Activated naive CD8-positive, alpha-beta T cell treated with anti-CD3 and anti-CD28 coated beads for 36 hours (primary cell): ENCODE measurements at places on chromosomes 16 and 17. TPM values are rescaled to one million over a fixed set of nuclear protein-coding genes. Genes with fewer than 3 reads are reported as not detected.
A peak's percentile ranks its signal among the peaks of the same experiment; 100 is the strongest.

DNA sequence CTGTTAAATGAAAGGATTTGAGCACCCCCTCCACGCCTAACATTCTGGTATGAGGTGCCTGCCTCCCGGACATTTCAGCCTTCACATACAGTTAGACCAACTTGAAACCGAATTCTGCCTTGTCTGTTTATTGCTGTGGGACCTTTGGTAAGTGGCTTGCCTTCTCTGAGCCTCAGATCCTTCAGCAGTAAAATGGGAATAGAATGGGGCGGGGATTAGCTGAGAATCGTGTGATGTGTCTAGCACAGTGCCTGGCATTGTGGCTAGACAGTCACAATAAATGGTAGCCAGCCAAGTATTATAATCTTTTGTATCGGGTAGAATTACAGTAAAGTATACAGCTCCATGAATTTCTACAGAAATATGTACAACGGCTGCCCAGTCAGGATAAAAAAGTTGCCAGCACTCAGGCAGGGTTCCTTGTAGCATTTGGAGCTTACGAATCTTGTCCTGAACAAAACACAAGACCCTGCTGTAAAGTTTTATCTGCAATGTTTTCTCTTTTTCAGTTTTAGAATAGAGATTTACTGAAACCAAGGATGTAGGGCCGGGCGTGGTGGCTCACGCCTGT lies 786 bp downstream of the TMC7 start:
- DNase-seq = no peak

GRCh38 chr16:85041219-85042166 lies 13.9 kb downstream of the KIAA0513 start:
- DNase-seq = no peak

KRT40 gene
- not detected for total RNA-seq

CTDNEP1 gene
- total RNA-seq = 191 TPM

ITGAL gene
- 233 TPM for total RNA-seq

DNA sequence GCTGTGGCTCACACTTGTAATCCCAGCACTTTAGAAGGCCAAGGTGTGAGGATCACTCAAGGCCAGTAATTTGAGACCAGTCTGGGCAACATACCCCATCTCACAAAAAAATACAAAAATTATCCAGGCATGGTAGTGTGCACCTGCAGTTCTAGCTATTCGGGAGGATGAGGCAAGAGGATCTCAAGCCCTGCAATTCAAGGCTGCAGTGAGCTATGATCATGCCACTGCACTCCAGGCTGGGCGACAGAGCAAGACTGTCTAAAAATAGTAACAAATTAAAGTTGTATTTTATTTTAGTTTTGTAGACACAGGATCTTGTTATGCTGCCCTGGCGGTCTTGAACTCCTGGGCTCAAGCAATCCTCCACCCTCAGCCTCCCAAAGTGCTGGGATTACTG lies 18.2 kb downstream of the USP31 start:
- no peak for DNase-seq

WNT9B gene
- not detected for total RNA-seq

DNA sequence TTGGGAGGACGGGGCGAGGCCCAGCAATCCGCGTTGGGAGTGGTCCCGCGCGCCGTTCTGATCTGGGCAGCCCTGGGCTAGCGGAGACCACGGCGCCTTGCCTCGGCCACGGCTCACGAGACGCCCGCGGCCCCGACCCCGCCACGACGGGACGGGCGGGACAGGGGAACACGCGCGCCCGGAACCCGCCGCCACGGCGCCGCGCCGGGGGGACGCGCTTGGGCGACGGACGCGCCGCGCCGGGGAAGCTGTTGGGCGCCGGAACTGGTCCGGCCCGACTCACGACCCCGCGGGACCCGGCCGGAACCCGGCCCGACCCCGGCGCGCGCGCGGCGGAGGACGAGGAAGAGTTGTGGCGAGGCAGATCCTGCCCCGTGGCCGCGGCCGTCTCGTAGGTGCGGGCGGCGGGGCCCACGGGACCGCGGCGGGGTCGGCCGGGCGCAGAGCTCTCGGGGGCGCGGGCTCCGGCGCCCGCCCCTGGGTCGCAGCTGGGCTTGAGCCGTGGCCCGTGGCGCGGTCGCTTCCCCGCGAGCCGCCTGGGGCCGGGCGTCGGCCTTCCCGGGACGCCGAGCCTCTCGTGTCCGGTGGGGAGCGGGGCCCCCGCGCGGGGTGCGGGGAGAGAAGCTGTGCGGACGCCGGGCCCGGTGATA lies at the start of gene ACSF3:
Gene ACSF3 (plus strand): TSS at position 251 of the 650 bp plus-strand sequence. CDS start 6,830 bp downstream, outside the sequence.
- DNase-seq = peak; percentile 81

DNA sequence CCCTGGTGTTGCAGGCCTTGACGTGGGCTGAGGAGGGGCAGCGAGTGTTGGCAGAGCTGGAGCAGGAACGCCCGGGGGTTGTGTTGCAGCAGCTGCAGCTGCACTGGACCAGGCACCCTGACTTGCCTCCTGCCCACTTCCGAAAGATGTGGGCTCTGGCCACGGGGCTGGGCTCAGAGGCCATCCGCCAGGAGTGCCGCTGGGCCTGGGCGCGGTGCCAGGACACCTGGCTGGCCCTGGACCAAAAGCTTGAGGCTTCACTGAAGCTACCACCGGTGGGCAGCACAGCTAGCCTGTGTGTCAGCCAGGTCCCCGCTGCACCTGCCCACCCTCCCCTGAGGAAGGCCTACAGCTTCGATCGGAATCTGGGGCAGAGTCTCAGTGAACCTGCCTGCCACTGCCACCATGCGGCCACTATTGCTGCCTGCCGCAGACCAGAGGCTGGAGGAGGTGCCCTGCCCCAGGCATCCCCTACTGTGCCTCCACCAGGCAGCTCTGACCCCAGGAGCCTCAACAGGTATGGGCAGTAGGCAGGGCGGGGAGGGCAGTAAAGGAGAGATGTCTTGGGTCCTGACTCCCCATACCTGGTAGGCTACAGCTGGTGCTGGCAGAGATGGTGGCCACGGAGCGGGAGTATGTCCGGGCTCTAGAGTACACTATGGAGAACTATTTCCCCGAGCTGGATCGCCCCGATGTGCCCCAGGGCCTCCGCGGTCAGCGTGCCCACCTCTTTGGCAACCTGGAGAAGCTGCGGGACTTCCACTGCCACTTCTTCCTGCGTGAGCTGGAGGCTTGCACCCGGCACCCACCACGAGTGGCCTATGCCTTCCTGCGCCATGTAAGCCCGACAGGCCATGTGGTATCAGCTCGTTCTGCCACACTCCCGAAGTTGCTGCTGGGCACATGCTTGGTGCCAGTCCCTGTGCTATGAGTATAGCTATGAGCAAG lies 5.6 kb downstream of the PLEKHG4 start:
- no peak for DNase-seq

GRCh38 chr17:17157041-17157440 lies 49.1 kb downstream of the PLD6 start:
- no peak for DNase-seq

GRCh38 chr16:88553739-88554138 lies 16.5 kb upstream of the ZC3H18 start:
- DNase-seq = no peak

GRCh38 chr16:69217433-69217832 lies 30.5 kb downstream of the SNTB2 start:
- DNase-seq = no peak

GRCh38 chr16:57192146-57192545 lies 6.0 kb downstream of the RSPRY1 start:
- DNase-seq = no peak

DNA sequence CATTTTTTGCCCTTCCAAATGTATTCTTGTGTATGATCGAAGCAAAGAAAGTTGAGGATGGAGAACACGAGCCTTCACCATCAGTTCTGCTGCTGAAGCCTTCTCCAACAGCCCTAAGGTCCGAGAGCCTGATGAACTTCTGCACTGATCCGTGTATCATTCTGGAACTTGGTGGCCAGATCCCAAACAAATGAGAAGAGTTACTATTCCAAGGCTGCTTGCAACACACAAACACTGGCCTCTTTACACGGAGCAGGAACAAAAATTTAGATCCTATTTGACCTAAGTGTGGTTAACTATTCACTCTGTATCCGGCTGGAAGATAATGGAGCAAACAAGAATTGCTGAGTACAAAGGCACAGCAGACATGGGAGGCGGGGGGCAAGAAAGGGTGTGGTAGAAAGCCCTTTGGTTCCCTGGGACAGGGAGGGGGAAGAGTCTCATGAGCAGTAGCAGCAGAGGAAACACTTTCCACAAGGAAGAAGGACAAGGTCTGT lies 282.9 kb downstream of the SOX9 start:
- no peak for DNase-seq

DNA sequence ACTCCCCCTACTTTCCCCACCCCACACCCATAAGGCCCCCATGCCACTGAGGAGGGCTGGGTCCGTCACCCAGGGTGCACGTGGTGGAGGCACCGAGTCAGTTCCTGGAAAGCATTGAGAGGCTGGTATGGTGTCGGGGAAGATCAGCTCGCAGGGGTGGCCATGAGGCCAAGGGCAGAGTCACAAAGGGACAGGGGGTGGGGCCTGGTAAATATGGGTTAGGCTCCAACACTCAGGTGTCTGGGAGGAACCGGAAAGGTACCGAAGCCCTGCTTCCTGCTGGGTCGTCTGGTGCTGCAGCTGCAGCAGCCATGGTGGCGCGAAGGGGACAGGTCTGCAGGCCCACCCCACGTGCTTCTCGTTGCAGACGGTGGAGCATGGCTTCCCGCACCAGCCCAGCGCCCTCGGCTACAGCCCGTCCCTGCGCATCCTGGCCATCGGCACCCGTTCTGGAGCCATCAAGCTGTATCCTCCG lies 30.2 kb downstream of the LLGL2 start:
- DNase-seq = no peak

DNA sequence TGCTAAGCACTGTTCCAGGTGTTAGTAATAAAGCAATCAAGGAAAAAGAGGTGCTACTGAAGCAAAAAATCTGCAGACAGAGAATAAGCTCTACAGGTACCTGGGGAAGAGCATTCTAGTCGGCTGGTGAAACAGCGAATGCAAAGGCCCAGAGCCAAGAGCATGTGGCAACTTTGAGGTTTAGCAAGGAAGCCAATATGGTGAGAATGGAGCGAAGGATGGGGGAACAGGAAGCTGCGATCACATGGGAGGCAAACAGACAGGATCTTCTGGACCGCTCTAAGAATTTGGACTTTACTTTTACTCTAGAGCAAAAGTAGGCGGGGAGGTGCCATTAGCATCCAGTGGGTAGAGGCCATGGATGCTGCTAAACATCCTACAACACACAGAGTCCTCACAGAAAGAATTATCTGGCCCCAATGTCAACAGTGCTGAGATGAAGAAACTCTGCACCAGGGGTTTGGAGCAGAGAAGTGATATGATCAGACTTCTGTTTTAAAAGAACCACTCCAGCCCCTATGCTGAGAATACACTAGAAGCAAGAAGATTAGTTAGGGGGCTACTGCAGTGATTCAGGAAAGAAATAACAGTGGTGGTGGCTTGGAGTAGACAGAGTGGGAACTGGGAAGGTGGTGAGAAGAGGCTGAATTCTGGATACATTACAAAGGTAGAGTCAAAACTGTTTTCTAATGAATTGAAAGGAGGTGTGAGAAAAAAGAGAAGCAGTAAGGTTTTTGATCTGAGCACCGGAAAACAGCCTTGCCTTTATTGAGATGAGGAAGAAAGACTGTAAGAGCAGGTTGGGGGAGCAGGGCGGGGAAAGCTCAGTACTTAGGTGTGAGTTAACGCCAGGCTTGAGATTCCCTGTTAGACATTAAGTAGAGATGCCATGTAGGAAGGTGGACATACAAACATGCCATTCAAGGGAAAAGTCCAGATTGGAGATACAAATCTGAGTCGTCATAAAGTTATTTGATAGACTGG lies 11.0 kb downstream of the EFTUD2 start:
- DNase-seq = no peak

GRCh38 chr16:87782033-87782432 lies 16.2 kb upstream of the KLHDC4 start:
- DNase-seq = no peak

DNA sequence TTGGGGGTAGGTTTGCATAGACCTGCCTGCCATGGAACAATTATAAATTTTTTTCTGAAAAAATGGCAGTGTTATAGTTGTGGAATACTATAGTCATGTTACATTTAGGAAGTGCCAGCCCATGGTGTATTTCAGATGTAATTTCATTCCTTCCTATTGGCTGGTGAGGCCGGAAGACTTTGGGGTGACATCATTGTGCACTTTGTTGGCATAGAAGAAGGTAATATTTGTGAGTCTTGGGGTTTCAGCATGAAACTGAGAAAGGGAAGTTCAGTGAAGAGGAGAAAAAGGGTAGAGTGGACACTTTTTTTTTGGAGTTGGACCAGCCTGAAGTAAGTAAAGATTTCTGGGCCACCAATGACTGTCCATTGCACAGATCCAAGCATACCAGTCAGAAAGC lies 16.0 kb upstream of the HEATR6 start:
- no peak for DNase-seq

SLX4 gene
- 9.1 TPM for total RNA-seq

CSH2 gene
- total RNA-seq = not detected

GRCh38 chr16:22677024-22677830 lies 136.7 kb upstream of the HS3ST2 start:
- DNase-seq = no peak

GRCh38 chr17:50263331-50264262 lies 10.7 kb upstream of the TMEM92 start:
- DNase-seq = no peak

DNA sequence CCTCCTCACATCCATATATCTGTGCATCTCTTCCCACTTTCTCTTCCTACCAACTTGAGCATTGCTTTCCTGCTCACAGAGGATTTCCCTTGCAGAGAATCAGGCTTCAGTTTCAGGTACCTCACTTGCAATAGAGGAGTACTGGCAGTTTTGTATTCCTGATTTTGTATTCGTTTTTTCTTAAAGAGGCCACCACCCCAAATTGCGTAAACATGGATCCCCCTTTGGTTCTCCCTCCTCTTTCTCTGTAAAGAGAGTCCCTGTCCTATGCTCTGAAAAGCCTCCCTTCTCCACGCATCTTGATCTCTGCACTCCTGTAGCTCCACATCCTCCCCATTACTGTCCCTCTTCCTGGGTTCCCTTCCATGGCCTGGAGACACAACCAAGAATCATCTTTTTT lies 32.2 kb downstream of the TEKT3 start:
- no peak for DNase-seq

GRCh38 chr17:3400055-3400454 lies 1.8 kb upstream of the OR1E1 start:
- no peak for DNase-seq

SMIM22 gene
- not detected for total RNA-seq

DNA sequence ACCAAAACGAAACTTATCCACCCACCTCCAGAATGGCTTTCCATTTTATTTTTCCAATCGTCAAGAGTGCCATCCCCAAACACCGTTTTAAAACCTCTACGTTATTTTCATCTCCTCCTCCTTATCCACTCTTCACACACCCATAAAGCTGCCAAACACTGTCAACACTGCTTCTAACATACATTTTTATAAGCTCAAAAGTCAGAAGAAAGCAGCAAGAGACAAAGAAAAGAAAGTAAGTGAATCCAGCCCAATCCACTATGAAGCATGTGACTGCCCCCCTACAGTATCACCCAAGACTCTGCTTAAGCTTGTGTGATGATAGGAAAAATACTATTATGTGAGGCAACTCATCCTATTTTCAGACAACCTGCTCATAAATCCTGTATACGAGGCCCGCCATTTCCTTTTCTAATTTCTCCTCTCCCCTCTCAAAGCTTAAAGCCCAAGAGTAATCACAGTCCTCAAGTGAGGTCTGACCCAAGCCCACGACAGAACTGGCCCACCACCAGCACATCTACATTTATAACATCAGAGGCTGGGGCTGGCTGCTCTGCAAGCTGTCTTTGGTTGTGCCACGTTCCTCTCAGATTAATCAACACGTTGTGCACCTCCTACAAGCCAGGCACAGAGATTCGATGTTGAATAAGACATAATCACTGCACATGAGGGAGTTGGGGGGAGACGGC lies 16.3 kb downstream of the USP31 start:
- DNase-seq = no peak

SERPINF2 gene
- total RNA-seq = 0.08 TPM
